ENCODE measurements at places on chromosomes 4 and X.

GRCh38 chrX:149494844-149495565, 10.1 kb downstream of the IDS start:
- DNase-seq: no peak

DNA sequence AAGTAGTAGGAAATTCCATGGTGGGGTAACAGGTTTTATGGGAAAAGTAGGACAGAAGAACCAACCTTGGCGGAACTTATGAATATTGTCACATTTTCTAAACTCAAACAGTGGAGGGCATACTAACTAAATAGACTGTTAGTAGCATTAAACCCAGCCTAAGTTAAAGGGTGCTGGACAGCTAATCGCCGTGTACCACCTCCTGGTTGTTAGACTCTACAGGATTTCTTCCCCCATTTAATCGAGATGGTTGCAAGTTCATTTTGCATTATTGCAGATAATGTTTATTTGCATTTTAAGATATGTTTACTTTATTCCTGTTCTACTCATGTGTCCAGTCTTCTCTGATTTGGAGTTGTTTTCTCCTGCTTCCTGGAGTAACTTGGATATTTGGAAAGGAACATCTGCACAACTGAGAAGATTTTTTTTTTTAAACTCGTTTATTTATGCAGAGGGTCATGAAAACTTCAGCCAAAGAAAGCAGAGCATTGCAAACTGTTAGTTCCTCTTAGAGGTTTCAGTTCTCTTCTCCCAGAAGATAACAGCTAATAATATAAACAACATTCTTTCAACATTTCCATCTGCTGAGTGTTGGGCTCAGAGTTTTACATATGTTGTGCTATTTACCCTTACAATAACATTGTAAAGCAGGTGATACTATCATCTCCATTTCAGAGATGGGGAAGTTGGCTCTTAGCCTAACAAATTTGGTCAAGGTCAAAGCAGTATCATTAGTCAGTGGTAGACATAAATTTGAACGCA, 51.5 kb upstream of the TBC1D9 start:
- no peak for DNase-seq

DNA sequence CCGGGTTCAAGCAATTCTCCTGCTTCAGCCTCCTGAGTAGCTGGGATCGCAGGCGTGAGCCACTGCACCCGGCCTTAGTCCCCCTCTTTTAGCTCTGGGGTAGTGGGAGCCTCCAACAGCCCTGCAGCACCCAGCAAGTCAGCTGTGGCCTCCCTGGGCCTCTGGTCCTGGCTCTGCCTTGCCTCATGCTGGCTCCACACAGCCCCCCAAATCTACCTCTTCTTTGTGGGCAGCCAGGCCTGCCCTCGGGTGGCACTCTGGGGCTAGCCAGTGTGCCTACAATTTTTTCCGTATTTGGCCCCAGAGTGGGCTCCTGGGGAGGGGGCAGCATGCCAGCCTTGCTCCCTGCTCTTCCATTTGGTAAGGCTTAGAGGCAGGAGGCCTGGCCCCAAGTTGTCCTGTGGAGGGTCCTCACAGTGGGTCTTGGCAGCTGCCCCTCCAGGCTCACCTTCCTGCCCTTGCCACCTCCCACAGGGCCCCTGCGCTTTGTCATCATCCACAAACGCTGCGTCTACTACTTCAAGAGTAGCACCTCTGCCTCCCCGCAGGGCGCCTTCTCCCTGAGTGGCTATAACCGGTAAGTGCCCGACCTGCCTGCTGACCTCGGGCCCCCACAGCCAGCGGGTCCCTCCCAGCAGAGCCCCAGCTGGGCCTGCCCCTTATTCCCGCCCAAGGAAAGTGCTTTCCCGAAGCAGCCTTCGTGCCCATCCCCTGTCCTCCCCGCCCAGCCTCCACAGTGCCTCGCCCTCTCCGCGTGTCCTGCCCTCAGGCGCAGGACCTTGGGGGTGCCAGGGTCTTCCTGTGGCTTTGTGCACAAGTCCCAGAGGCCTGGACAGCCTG, 21.0 kb upstream of the ADD1 start:
- DNase-seq: no peak

GRCh38 chr4:16659079-16659478, 239.4 kb downstream of the LDB2 start:
- DNase-seq: no peak

DNA sequence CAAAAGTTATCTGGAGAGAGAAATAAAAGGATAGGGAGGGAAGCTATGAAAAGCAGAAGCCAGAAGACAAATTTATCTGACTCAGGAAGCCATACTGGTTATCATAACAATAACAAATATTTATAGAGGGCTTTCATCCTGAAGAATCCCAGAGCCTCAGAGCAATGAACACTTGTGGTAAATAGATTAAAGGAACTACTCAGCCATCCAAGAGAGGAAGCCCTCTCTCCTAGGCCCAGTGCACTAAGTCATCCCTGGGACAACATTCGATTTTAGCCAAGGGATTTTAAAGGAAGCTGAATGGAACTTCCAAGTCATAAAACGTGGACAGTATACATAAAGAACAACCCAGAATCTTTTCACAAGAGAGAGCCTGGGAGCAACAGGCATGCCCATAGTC, 76.9 kb downstream of the COL4A6 start:
- DNase-seq: no peak

- peak; percentile 40 for DNase-seq
Observed at GRCh38 chrX:71998836-71999509, 88.3 kb downstream of the NHSL2 start.
